ENCODE measurements at places on chromosomes 16 and 17.

- no peak for DNase-seq
These were observed 24.4 kb downstream of the MPP2 start for GRCh38 chr17:43882761-43883415.

GRCh38 chr16:2936436-2937011 lies 24.8 kb downstream of the FLYWCH1 start:
- no peak for DNase-seq

DNA sequence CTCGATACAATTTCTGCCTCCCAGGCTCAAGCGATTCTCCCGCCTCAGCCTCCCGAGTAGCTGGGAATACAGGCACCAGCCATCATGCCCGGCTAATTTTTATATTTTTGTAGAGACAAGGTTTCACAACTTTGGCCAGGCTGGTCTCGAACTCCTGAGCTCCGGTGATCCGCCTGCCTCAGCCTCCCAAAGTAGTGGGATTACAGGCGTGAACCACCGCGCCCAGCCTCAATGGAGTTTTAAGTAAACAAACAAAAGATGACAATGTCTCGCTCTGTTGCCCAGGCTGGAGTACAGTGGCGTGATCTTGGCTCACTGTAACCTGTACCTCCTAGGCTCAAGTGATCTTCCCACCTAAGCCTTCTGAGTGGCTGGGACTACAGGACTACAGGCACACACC lies 52.6 kb upstream of the TRAP1 start:
- no peak for DNase-seq

DNA sequence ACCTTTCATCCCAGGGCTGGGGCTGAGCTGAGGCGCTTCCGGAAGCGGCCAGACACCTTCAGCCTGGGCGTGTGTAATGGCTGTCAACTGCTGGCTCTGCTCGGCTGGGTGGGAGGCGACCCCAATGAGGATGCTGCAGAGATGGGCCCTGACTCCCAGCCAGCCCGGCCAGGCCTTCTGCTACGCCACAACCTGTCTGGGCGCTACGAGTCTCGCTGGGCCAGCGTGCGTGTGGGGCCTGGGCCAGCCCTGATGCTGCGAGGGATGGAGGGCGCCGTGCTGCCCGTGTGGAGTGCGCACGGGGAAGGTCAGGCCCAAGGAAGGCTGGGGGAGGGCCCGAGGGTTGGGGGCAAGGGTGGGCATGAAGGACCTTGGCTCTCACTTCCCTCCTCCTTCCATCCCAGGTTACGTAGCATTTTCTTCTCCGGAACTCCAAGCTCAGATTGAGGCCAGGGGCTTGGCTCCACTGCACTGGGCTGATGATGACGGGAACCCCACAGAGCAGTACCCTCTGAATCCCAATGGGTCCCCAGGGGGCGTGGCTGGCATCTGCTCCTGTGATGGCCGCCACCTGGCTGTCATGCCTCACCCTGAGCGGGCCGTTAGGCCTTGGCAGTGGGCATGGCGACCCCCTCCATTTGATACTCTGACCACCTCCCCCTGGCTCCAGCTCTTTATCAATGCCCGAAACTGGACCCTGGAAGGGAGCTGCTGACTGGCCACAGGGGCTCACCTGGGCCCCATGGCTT lies 19.6 kb downstream of the PFAS start:
- no peak for DNase-seq

GRCh38 chr17:50919321-50920040 lies 53.3 kb upstream of the TOB1 start:
- no peak for DNase-seq

DNA sequence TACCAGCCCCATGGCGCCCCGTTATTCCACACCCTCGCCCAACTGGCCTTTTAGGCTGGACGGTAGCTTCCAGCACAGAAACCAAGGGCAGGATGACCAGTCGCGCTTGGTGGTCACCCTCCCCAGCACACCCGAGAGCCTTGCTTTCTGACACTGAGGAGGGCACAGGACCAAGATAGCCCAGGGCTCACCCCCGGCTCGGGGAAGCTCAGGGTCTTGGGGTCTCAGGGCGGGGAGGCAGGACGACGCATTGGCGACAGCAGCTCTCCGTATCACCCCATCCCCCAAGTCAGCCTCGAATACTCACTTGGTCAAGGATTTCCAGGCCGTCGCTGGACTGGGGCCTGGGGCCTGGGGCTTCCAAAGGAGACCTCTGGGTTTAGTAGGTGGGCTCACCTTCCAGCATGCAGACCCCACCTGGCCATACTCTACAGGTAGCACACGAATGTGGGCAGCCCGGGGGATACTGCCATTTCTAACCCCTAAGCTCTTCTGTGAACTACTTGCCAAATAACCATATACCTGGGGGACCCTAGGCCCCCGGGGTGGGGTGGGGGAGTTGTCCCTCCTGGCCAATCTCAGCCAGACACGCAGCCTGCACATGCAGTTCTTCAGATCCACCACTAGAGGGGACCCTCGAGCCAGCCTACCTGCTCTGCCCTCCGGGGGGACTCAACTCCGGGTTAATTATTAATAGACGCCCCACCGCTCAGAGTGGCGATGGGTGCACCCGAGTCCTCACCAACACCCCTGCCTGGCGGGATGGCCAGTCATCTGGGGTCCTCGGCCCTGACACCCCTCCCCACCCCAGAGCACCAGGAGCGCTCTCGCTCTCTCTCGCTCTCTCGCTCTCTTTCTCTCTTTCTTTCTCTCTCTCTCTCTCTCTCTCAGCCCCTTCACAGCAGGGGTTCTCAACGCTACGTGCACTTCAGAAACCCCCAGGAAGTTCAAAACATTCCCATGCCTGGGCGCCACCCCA lies 30.0 kb downstream of the TBC1D16 start:
- no peak for DNase-seq

DNA sequence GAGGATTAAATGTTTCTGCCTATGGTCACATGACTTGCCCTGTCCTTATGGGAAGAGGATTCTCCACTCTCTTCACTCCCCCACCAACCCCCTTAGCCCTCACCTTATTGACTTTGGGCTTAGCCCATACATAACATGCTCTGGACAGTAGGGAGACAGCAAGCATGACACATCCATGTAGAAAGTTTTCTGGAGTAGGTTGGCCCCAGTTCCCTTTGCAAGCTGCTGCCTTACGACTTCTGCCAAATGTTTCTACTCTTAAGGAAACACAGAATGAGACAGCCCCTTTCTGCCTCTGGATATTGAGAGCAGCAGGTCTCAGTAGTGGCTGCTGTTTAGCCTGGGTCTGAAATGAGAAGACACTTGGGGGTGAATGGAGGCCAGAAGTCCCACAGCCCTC lies 282.2 kb downstream of the MAP2K6 start:
- DNase-seq: no peak

DNA sequence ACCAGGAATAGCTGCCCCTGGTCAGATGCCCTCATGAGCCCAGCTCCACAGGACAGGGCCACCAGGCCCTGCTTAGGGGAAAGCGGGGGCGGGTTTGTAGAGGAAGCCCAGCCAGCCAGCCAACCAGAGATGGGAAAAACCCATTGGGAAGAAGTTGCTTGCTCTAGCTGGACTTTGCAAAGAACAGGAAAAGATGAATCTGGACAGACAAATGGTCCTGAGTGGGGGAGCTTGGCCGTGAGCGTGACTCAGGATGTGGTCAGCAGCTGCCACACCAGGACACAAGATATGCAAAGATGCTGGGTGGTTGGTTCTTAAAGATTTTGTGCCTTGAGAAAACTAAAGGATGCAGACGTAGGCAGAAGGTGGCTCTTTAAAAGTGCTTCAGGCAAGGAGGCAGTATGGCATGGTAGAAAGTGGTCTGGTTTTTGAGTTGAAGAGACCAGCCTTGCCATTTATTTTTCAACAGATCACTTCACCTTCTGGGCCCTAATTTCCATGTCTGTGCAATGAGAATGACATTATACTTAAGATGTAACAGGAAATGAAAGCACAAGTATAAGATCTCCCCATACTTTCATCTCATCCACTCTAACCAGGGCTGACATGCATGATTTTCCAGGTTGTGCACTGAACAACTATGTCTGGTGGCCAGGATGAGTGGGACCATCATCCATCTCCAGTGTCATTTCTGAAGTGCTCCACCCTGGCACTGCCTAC lies 27.8 kb upstream of the HEATR6 start:
- no peak for DNase-seq

DNA sequence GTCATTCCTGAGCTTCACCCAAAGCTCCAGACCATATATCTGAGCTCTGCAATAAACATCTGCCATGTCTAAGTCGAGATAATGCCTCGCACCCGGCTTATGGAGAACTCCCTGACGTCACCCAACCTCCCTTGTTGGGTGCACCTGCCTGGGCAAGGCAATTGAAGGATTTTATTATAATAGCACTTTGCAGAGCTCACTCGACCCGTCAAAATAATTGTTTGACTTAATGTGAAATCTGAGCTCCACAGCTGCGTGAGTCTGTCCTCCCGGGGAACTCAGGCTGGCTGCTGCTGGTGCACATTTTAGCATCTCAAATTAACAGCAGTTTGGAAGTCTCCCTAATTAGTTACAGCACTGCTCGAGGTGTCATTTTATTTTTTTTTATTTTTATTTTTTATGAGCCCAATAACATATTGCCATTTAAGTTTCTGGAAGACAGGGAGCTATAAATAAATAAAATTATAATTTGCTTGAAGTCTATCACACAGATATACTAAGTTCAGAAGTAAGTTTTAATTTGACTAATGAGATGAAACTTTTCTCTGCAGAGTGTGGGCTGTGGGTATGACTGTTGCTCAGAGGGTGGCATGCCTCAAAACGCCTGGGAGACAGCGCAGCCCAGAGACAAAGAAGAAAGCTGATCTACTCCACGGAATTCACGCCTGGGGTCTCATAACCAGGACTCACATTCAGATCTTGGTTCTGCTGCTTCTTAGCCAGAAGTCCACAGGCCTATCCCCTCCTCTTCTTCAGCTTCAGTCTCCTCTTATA lies 401.4 kb upstream of the C16orf82 start:
- DNase-seq: no peak

- DNase-seq: no peak
These were observed 2.0 kb upstream of the KRT24 start for GRCh38 chr17:40705584-40705983.

- DNase-seq: no peak
These were observed 2.2 kb upstream of the CHD3 start for GRCh38 chr17:7886227-7887037.

DNA sequence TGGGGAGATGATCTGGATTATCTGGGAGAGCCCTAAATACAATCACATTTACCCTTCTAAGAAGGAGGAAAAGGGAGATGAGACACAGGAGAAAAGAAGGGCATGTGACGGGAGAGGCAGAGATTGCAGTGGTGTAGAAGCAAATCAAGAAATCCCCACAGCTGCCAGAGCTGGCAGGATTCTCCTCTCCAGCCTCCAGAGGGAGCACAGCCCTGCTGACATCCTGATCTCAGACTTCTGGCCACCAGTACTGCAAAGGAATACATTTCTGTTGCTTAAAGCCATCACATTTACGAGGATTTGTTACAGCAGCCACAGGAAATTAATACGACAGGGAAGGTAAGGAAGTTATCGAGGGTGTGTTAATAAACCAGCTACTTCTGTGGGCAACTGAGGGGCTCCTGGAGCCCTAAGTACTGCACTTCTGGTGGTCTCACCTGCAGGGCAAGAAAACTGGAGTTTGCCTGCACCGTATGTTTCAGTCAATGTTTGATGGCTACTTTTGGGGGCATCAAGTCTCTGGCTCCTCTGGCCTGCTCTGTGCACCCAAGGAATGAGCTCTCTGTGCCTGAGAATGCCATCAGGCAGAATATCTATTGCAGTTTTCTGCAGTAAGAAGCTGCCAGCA lies 22.9 kb upstream of the CDH13 start:
- no peak for DNase-seq

- no peak for DNase-seq
These were observed 69.1 kb downstream of the SRCIN1 start for GRCh38 chr17:38536661-38537060.

DNA sequence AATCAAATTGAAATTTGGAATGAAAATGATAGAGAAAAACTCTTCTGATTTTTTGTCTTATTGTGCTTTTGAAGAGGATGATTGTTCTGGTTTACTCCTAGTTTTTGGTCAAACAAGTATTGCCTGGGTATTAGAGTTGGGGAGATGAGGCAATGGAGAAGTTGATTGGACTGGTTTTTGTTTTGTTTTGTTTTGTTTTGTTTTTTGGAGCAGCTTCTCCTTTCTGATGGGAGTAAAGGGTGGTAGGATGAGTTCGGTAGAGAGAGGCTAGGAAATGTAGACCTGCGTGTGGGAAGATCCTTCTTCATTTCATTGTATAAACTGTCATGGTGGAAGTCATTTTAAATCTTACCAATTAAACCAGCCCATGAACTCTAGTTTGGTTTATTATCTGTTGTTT lies 17.7 kb downstream of the ATP6V0A1 start:
- DNase-seq: no peak

DNA sequence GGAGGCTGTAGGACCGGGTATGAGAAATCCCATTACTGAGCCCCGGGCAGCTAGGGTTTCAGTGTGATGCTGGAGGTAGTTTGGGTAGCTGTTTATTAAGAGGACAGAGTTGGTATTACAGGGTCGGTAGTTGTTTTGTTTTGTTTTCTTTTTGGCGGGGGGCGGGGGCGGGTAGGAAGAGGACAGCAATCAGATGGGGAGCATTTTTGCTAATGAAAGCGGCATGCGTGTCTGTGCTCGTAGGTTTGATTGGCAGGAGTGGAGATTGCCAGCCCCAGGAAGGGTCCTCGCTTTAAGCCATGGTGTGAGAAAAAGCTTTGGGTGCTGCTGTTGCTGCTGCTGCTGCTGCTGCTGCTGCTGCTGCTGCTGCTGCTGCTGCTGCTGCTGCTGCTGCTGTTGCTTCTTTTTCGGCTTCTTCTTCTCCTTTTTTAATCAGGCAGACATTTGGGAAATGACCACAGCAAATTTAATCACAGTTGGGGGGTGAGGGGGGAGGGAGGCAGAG lies 498.5 kb upstream of the ZFHX3 start:
- no peak for DNase-seq

- DNase-seq: no peak
These were observed 12.1 kb downstream of the RIPOR1 start for GRCh38 chr16:67540756-67541155.

DNA sequence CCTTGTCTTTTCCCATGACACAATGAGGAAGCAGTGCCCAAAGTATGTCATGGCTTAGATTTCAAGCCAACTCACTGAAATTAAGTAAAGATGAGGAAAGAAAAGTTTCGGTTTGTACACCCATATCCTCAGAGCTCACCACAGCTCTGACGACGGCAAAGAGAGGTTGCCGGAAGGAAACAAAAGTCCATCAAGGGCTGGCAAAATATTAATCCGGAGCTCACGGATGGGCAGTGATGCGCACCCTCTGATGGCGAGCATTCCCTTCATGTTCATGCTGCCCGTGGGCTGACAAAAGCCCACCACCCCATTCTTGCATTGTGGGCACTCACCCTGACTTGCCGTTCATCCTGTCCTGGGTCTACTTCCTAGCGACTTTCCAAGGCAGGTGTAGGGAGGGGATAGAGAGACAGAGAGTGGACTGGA lies 103.1 kb downstream of the SOX9 start:
- DNase-seq: no peak

GRCh38 chr17:69088643-69089200 lies 28.0 kb upstream of the ABCA9 start:
- DNase-seq: no peak

All from smooth muscle cell of the brain vasculature (primary cell).